ENCODE measurements at places on chromosomes 4 and X. TPM values are rescaled to one million over a fixed set of nuclear protein-coding genes. Genes with fewer than 3 reads are reported as not detected.

DNA sequence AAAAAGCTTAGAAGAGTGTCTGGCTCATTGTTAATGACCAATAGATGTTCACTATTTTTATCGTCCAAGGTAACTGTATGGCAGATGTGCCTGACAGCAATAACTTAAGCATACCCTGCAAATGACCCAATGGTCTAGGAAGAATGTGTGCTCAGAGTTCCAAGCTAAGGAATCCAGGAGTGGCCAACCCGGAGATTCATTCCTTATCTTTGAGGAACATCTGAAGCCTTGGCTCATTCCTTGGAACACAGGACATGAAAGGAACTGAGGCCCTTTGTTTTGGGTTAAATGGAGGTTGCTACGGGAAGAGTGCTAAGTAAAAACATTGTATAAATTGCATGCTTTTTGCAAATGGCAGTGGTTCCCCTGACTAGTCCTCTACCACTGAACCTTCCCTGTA is 38.9 kb upstream of the EFNB1 start:
- H3K4me1 ChIP-seq, result no peaks in the 10 kb centered on the region
- no peak overlapping the region for H3K27ac ChIP-seq
- DNase-seq, result no peak
- H3K4me3 ChIP-seq, result no peak overlapping the region
- no peaks in the 10 kb centered on the region for H3K36me3 ChIP-seq

DNA sequence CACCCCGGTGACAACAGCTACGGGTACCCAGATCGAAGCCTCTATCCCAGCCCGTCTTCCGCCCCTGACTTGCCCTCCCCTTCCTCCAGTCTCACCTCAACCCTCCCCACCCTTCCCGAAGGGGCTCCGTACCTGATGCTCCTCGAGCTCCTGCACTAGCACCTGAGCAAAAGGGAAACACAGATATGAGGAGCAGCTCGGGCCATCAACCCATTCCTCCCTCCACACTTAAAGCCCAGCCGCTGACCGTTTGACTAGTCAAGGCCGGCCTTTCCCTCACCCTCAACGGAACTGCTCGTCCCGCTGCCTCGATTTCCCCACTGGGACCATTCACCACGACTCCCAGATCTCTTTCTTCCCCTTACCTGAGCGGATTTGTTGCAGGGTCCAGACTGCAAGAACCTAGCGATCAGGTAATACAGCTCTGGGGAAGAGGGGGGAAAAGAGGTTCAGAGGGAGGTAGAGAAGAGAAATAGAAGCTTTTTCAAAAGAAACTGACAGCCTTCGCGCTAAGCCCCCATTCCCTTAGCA is 731 bp downstream of the BRWD3 start:
- DNase-seq, result peak; percentile 13
- peak overlapping the region; percentile 18 for H3K27ac ChIP-seq
- H3K36me3 ChIP-seq, result no peaks in the 10 kb centered on the region
- peaks cover 4% of the 10 kb centered on the region for H3K4me1 ChIP-seq
- no peaks in the 10 kb centered on the region for H3K27me3 ChIP-seq

DNA sequence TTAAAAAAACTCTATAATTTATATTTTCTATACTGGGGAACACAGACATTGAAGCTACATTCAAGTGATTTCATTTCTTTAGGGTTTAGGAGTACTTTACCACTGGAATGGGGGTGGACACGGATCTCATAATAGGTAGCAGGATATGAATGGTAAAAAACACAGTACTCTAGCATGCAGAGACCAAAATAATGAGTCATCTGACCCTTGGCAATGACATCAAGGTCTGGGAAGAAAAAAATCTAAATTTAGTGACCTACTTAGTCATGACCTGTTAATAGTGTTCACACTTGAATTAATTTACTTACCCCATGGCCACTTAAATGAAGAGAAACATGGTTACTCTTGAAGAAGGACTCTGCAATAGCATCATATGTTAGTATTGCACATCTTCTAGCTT is 187.9 kb downstream of the EPHA5 start:
- H3K4me1 ChIP-seq, result peaks cover 8% of the 10 kb centered on the region
- no peaks in the 10 kb centered on the region for H3K27me3 ChIP-seq
- no peak overlapping the region for H3K27ac ChIP-seq
- DNase-seq, result peak; percentile 89

DNA sequence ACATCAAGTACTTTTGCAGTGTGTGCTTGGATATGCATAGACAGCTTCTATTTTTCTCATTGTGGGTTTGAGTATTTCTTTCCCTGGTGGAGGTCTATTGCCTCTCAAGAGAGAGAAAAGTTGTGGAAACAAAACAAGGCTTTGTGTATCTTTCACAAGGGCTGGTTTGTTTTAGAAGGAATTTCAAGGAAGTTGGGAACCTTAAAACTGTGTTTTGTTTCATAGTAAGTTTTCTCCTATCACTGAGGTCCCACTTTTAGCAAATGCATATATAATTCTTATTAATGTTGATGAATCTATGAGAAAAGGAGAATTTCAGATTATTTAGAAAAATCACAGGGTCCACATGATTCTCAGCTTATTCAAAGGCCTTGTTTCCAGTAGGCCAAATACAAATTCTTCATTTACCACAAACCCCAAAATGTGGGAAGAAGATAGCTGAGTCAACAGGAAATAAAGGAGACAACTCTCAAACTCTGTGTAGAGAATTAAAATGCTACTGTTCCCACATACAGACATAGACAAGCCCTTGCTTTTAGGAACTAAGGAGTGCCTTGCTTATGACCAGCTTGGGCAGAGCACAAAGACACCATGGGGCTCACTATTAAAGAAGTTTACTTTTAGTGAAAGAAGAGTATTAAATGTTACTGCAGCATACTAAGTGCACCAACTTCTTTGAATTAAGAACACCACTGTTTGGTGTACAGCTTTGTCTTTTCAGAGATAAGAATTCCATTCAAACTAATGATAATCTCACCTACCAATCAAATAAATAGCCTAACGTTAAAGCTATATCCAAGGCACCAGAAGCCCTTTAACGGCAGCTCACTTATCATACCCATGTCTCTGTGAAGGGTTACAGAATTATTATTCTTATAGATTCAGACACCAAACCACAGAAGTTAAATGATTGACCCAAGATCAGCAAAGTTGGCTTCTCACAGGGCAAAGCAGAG is 177.4 kb upstream of the LEF1 start:
- no peak for DNase-seq
- no peaks in the 10 kb centered on the region for H3K4me1 ChIP-seq
- no peaks in the 10 kb centered on the region for H3K36me3 ChIP-seq
- H3K27ac ChIP-seq, result no peak overlapping the region
- no peaks in the 10 kb centered on the region for H3K27me3 ChIP-seq
- H3K4me3 ChIP-seq, result no peak overlapping the region

GRCh38 chr4:74391346-74391745 is 26.4 kb downstream of the EREG start:
- H3K36me3 ChIP-seq, result no peaks in the 10 kb centered on the region
- DNase-seq, result no peak
- peaks cover 7% of the 10 kb centered on the region for H3K4me1 ChIP-seq
- no peaks in the 10 kb centered on the region for H3K27me3 ChIP-seq
- peak overlapping the region; percentile 25 for H3K27ac ChIP-seq
- no peak overlapping the region for H3K4me3 ChIP-seq

DNA sequence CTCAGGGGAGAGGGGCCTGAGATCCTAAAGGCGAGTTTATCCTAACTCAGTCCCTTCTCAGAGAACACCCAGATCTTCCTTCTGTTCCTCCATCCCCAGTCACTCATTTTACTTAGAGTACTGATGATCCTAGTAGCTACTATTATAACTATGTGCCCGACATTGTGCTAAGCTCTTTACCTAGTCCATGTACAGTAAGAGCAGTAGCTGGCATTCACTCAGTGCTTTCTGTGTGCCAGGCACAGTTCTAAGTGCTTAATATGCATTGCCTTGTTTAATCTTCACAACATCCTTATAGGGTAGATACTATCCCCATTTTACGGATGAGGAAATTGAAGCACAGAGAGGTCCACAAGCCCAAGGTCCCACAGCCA is 58.3 kb downstream of the FRMPD3 start:
- no peaks in the 10 kb centered on the region for H3K36me3 ChIP-seq
- no peak overlapping the region for H3K4me3 ChIP-seq

DNA sequence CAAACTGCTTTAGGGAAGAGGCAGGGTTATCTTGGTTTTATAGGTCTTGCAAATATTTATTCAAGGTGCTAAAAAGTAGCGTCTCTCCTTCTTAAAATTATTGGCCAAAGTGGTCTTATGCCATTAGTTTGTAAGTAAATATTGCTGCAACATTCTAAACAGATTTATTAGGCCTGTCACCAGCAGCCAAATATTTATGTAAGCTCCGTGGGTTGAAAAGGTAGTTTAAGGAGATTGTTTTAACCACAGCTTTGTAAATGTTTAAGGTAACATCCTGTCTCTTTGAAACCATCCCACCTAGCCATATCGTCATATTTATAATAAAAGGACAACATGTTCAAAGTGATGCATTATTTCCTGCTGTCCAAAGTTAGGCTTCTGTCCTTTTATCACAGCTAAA is 210.1 kb upstream of the LNX1 start:
- no peaks in the 10 kb centered on the region for H3K36me3 ChIP-seq
- H3K27ac ChIP-seq, result no peak overlapping the region
- DNase-seq, result no peak
- peaks cover 11% of the 10 kb centered on the region for H3K27me3 ChIP-seq

GRCh38 chr4:17325098-17325497 is 186.8 kb downstream of the QDPR start:
- H3K27ac ChIP-seq, result no peak overlapping the region
- DNase-seq, result no peak
- no peaks in the 10 kb centered on the region for H3K27me3 ChIP-seq
- H3K36me3 ChIP-seq, result no peaks in the 10 kb centered on the region
- peaks cover 22% of the 10 kb centered on the region for H3K4me1 ChIP-seq
- H3K4me3 ChIP-seq, result no peak overlapping the region

GRCh38 chr4:3346146-3346545 is 53.3 kb downstream of the RGS12 start:
- H3K27me3 ChIP-seq, result no peaks in the 10 kb centered on the region
- H3K4me3 ChIP-seq, result no peak overlapping the region

DNA sequence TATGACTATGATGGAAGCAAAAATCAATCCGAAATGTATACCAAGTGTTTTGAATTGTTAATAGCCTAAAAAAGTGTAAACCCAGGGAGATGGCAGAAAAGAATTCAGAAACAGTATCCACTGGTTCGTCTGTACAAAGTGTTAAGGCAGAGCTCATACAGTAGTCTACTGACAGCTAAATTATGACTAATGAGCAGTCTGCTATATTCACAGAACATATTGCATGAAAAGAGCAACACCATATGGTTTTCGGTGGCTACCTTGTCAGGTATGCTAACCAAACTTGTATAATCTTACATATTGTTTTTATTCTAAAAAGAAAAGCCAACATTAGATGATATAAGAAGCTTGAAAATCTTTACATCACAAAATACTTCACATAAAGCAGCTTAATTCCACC is 18.5 kb downstream of the EPHA5 start:
- peaks cover 28% of the 10 kb centered on the region for H3K4me1 ChIP-seq
- no peak overlapping the region for H3K4me3 ChIP-seq
- no peak overlapping the region for H3K27ac ChIP-seq
- no peak for DNase-seq

DNA sequence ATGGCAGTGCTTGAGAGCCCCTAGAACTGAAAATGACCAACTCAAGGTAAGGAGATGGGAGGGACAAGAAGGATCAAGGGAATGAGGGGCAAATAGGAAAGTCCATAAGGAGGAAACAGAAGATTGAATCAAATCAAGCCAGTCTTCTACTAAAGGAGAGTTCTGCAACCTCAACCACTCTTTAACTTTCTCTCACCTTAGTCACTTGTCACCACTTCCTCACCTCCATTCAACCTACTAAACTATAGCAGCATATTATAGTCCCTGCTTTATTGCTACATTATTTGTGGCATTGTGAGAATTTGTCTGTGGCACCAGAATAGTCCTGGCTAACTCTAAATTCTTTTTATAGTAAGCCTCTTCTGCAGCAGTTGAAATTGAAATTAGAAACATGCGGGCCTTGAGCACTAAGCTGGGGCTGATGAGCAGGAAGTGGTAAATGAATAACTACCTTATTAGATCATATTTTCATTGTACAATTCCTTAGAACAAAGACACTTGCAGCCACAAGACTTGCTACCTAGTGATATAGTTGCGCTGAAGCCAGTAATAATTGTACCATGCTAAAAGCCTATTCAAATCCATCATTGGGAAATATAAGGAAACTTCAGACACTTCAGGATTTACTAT is 336.9 kb downstream of the ZNF674 start:
- H3K27me3 ChIP-seq, result peaks cover 2% of the 10 kb centered on the region
- H3K4me1 ChIP-seq, result no peaks in the 10 kb centered on the region
- H3K36me3 ChIP-seq, result no peaks in the 10 kb centered on the region
- H3K27ac ChIP-seq, result no peak overlapping the region

GRCh38 chr4:2825740-2826139 is 17.9 kb upstream of the ADD1 start:
- no peak for DNase-seq
- no peaks in the 10 kb centered on the region for H3K4me1 ChIP-seq
- no peaks in the 10 kb centered on the region for H3K27me3 ChIP-seq

- no peaks in the 10 kb centered on the region for H3K27me3 ChIP-seq
- H3K36me3 ChIP-seq, result peaks cover 6% of the 10 kb centered on the region
- no peak overlapping the region for H3K27ac ChIP-seq
- H3K4me1 ChIP-seq, result no peaks in the 10 kb centered on the region
Measured at GRCh38 chr4:2222838-2223237, 19.1 kb downstream of the HAUS3 start.

DNA sequence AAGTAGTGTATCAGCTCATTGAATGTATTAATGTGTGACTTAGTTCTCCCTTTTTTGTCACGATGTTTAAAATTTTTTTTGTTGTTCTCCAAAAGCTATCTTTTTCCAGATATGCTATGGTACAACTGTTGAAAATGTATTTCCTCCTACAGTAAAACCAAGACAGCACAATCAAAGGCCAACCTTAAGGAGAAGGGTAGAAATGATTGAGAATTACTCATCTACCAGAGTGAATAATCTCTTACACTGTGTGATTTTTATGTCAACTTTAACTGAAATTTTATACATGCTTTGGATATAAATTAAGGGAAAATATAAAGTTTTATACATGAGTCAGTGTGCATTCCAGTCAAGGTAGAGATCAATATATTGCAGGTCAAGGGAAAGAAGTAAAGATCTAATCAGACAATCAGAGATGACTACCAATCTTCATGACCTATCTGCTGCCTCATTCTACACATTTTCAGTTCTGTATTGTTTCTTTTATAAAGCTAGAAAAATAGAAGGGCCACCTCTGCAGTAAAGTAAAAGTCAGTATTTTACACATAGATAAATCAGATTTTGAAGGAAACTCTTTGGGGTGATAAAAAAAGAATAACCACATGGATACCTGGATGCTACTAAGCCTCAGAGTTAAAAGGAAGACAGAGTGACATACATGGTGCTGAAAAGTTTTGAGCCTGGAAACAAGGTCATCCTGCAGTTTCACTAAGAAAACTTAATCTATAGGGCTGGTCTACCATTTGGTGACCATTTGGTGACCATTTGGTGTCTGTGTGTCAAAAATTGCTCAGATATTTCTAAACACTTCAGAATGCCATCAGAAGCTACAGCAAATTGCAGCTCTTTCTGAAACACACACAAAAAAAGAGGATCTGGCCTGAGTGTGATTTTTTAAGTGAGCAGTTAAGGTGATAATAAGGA is 1.6 kb downstream of the FAM13A start:
- no peak overlapping the region for H3K4me3 ChIP-seq
- no peak for DNase-seq
- no peaks in the 10 kb centered on the region for H3K27me3 ChIP-seq
- no peak overlapping the region for H3K27ac ChIP-seq
- H3K36me3 ChIP-seq, result no peaks in the 10 kb centered on the region

The FDCSP gene
- total RNA-seq, result not detected

The TXK gene
- total RNA-seq, result 0.97 TPM

The HMGN5 gene
- 5.3 TPM for total RNA-seq

The INPP4B gene
- total RNA-seq, result 2.8 TPM

The NWD2 gene
- not detected for total RNA-seq

Measured in endothelial cell of umbilical vein (primary cell).